ENCODE measurements at places on chromosomes 2 and 18.

GRCh38 chr2:191571163-191571769 is 106.7 kb upstream of the NABP1 start:
- DNase-seq, result peak; percentile 5

DNA sequence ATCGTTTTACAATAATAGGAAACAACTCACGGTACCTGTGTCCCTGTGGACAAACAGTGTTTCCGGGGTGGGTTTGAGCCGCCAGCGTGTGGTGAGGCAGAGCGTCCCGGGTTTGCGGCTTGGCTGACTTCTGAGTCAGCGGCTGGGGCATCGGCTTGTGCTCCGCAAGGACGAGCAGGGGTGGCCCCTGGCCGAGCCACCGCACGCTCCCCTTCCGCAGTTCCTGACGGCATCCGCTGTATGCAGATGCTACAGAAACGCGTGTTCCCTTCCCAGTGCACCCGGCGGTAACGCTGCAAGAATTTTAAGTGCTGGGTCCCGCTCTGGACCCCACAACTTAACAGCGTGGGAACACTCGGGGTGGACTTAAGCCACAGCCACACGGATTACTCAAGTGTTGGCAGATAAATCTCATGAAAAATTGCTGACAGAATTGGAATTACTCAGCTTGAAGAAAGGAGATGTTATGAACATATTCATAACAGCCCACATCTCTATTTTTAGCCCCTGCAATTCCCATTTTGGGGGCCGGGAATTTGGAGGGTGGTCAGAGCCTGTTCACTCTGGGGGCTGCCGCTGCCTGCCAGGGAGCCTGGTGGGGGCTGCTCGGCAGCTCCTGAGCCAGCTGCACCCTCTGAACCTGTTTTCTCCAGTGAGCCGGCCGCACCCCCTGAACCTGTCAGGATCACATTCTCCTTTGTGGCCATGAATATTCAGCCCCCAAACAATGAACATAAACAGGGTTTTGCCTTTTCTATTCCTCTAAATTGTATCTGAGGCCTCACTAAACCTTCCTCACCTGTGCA is 12.6 kb upstream of the KCNG2 start:
- DNase-seq, result no peak

GRCh38 chr2:230602562-230603230 is 109.9 kb upstream of the CAB39 start:
- DNase-seq, result peak; percentile 29

- DNase-seq, result no peak
Measured at GRCh38 chr2:86542814-86543213, 20.4 kb downstream of the CHMP3 start.

GRCh38 chr2:233252227-233252626 is 754 bp downstream of the ATG16L1 start:
- no peak for DNase-seq

Data from stimulated activated CD4-positive, alpha-beta T cell treated with anti-CD3 and anti-CD28 coated beads, TNF-alpha, amount 100 ng/mL, for 4 hours (primary cell).